ENCODE measurements at places on chromosomes 13 and 19.
A peak's percentile ranks its signal among the peaks of the same experiment; 100 is the strongest.

GRCh38 chr19:15144046-15144646 lies 36.9 kb downstream of the SYDE1 start:
- no peak for DNase-seq

- peak; percentile 68 for DNase-seq
Observed at GRCh38 chr13:30679483-30680330, 55.6 kb upstream of the ALOX5AP start.

DNA sequence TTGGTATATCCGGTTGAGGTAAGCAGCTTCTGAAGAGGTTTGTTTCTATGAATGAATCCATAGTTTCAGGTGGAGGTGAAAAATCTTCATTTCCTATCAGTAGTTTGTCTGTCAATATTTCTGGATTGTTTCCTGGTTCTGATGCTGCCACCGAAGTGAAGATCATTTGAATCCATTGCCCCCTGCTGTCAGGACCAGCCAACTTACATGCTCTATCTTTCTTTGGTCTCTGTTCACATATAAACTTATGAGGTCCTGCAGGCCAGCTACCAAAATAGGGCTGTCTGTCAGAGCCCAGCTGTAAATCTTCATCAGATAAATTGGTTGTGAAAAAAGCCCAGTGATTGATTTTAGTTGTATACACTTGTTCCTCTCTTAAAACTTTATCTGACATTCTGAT lies 15.2 kb upstream of the N4BP2L1 start:
- no peak for DNase-seq

DNA sequence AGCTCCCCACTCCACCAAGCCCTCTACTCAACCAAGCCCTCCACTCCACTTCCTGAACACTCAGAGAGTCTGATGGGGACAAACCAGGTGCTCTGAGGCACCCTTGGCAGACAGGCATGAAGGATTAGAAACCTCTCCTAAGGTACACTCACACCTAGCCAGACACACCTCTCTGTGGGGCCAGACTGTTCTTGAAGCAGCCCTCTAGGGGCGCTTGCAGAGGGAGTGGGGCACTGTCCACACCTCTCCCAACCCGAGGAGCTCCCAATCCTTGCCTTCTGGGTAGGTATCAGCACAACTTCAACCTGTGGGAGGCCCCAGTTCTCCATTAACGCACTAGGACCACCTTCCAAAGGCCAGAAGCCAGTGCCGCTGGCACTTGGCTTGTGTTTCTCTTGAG lies 108.7 kb upstream of the VSTM2B start:
- DNase-seq = no peak

GRCh38 chr19:10984166-10984735 lies 23.4 kb downstream of the SMARCA4 start:
- no peak for DNase-seq
